ENCODE measurements at places on chromosomes 4 and X.
A peak's percentile ranks its signal among the peaks of the same experiment; 100 is the strongest.

DNA sequence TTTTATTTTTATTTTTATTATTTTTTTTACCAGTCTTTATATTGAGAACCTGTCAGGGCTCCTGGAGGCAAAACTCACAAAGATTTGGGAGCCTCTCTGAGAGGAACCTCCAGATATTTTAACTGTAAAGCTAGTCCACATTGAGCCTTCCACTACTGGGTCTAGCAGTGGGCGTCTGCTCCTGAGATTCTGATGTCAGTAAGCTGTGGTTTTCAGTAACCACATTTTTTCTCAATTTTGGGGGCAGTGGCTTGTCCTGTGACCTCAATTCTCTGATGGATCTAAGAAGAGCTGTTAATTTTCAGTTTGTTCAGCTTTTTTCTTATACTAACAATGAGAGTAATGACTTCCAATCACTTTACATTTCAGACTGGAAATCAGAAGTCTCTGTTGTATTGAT is 23.6 kb upstream of the GPRASP1 start:
- DNase-seq = peak; percentile 4

- DNase-seq = peak; percentile 2
Observed at GRCh38 chr4:140807491-140808252, 51.5 kb upstream of the TBC1D9 start.

- DNase-seq = no peak
Observed at GRCh38 chr4:8558080-8558960, 21.9 kb upstream of the GPR78 start.

GRCh38 chr4:804804-805203 is 21.1 kb downstream of the CPLX1 start:
- no peak for DNase-seq

GRCh38 chrX:16458208-16458607 is 191.8 kb upstream of the S100G start:
- DNase-seq = no peak

DNA sequence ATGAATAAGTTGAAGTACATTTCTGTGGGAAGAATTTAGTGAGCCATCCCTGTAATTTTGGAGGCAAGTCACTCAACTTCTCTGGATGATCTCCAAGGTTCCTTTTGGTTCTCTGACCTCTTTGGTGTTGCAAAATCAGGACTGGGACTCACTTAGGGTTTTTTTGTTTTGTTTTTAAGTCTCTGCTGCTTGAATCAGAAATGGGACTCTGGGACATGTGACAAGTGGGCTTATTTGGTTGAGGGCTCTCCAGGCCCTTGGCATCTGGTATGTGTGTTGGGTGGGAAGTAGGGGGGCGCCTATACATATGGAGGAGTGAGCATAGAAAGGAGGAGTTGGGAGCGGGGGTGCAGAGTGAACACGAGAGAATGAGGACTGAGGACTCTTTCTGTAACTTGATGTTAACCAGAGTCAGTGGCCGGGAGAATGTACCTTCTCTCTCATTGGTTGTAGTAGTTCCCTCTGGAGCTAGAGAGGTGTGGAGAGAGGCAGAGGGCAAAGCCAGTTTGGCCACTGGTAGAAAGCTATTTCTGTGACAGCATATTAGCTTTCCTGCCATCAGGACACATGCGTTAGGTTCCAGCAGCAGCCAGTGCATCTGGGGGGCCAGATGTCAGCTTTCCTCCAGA is 1.9 kb downstream of the ARHGAP10 start:
- DNase-seq = no peak

- DNase-seq = no peak
Observed at GRCh38 chr4:88315460-88316017, 31.2 kb upstream of the PPM1K start.

GRCh38 chr4:89077761-89078160 is 20.8 kb upstream of the FAM13A start:
- DNase-seq = no peak

DNA sequence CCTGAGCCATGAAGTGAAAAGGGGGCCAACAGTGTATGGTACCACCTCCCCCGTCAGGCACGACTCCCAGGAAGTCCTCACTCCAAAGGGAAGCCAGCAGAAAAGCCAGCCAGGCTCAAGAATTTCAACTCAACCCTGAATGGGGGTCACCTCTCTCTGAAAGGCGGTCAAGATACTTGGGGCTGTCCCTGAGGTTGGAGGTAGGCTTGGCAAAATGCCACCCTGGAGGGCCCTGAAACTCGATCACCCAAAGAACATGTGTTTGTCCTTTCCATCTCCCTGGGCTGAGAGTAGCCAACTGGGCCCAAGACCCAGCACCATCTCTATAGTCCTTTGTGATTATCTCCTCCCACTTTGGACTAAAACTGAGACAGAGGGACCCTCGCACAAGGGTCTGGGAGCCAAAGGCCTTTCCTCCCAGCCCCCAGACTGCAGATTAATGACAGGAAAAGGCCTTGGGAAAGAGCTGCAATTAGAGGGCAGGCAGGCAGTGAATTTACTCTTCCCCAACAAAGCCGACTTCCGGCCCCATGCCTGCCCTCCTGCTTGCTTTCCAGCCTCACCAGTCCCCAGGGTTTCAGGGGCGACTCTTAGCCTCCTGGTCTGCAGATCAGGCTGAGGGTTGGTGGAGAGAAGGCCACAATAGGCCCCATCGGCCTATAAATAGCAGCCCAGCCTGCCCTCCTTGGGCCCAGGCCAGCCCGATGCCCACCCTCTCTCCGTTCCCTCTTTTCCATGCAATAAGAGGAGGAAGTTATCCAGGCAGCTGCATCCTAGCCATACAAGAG is 5.6 kb downstream of the SASH3 start:
- DNase-seq = peak; percentile 81
